ENCODE measurements at places on chromosomes 4 and X.

DNA sequence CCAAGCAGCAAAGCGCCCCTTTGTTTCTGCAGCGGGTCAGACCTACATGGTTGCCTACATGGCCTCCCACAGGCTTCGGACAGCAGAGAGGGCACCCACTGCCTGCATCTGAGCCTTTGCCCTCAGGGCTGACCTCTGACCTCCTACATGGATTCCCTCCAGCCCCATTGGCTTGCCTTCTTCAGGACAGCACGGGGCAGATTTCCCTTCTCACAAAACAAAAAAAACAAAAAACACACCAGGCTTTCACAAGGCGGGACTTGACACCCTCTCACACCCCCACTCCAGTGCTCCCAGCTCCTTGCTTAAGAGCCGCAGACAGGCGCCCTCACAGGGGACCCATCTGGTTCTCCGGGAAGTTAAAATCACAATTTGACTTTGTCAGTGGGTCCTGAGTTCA lies 32.9 kb downstream of the ZFYVE28 start:
- DNase-seq = no peak

DNA sequence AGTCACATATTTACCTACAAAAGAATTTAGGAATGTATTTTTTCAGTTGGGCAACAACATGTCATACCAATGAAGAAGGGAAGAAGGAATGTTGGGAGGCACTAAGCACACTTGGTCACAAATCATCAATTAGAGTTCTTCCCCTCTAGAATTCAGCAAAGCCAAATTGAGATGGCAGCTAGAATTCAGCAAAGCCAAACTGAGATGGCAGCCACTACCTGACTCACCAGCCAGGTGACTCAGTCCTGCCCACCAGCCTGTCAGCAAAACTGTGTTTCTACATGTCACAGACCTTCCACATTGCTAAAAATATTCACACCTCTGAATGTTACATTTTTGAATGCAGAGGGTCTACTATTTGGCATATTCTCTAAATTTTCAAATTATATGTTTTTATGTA lies 63.2 kb upstream of the NOCT start:
- peak; percentile 4 for DNase-seq

GRCh38 chr4:14308229-14308651 lies 680.7 kb upstream of the BOD1L1 start:
- DNase-seq = no peak

DNA sequence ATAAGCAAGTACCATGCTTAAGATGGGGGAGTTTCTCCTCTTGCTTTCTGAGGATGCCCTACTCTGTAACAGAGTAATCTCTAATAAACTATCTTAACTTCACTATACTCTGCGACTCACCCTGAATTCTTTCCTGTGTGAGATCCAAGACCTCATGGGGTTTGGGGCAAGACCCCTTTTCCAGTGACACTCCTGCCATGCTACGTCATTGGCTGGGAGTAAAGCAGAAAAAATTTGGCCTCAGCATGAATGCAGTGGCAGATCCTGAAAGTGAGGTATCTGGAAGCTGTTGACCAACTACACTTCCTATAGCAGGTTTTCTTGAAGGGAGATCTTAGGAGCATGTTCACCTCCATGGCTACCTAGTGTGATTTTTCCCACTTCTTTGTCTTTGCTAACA lies 109.1 kb upstream of the MED14 start:
- DNase-seq = no peak

- no peak for DNase-seq
Observed at GRCh38 chrX:67731061-67731460, 187.2 kb downstream of the AR start.

DNA sequence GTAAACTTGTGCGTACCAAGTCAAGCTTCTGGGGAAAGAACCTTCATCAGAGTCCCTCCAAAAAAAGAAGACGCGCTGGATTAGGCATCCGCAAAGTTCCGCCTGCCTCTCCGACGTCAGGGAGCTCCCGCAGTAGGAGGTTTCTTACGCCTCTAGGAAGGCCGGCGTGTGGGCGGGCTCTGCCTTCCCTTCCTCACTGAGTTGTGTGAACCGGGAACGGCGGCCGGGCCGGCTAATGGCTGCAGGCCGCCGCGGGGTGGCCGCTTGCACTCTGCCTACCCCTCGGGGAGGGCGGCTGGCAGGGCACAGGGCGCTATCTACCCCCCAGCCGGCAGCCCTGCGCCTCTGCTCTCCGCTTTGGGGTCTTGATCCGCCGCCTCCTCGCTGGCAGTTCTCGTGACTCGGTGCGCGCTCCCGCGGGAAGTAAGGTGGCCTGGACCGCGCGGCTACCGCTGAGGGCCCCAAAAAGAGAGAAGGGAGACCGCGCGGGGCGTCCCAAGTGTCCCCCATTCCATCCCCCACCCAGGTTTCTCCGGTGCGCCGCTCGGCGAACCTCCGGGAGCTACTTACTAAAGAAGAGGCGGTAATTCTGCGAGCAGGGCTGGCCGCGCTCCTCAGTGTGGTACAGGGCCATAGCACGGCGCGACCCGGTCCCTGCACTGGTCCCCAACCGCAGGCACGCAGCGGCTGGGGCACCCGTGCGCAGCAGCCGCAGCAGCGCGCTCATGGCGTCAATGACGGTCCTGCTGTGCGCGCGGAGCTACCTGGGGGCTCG lies at the start of gene PPA2:
PPA2 (minus strand) TSS at position 739 of the 775 bp plus-strand sequence; CDS start at position 727, 12 bp downstream.
- peak; percentile 64 for DNase-seq

- DNase-seq = no peak
Observed at GRCh38 chr4:54065282-54066087, 1.1 kb upstream of the CHIC2 start.

- peak; percentile 47 for DNase-seq
Observed at GRCh38 chr4:56656346-56656643, 24.8 kb downstream of the HOPX start.

DNA sequence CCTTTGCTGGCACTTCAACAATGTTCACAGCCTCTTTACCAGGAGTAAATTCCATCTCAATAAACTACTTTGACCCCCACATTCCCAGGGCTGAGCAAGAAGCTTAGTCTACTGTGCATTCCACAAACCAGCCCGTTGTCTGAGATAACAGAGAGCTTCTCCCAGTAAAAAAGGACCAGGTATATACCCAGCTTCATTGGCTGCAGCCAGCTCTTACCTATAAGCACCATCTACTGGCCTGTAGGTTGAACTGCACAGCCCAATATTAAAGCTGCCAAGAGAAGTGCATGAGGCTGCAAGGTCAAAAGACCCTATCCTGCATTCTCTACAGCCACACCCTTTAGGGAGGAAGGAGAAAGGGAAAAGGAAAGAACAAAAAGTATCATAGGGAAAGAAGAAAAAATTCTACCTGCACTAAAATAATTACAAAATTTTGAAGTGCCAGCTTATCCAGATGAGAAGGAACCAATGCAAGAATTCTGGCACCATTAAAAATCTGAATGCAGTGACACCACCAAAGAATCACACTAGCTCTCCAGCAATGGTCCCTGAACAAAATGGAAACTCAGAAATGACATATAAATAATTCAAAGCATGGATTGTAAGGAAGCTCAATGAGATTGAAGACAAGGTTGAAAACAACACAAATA lies 45.7 kb upstream of the INTU start:
- DNase-seq = no peak

GRCh38 chr4:141635736-141636081 lies 674 bp upstream of the IL15 start:
- DNase-seq = no peak

- no peak for DNase-seq
Observed at GRCh38 chr4:162151850-162152249, 11.9 kb downstream of the FSTL5 start.

- no peak for DNase-seq
Observed at GRCh38 chrX:112738347-112739033, 58.8 kb upstream of the LHFPL1 start.

GRCh38 chr4:8195431-8195830 lies 3.7 kb upstream of the SH3TC1 start:
- no peak for DNase-seq

DNA sequence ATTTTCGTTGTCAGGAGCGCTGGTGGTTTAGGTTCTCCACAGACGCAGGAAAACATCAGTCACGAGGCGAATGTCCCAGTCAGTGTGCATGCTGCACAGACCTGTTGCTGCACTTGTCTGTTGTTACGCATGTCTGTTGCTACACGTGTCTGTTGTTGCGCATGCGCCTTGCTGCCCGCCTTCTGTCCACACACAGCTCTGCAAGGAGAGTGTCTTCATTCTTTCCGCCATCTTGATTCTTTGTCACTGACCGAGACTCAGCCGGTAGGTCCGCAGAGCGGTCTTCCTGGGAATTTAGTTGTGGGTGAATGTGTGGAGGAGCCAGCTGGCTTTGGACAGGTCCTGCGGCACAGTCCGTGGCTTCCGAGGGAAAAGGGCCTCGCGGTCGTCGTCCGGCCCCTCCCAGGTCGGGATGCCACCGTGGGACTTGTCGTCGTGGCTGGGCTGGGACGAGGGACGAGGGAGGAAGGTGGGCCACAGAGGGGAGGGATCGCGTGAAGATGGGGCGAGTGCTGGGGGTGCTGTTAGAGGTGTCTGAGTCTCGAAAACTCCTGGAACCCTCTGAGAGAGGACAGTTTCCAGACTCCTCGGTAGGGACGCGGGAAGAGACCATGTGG lies at the start of gene PAGE2B:
PAGE2B (plus strand) TSS at position 180 of the 617 bp plus-strand sequence. CDS start 1,012 bp downstream, outside the sequence.
- DNase-seq = no peak

- no peak for DNase-seq
Observed at GRCh38 chr4:25535278-25535677, 120.4 kb upstream of the SLC34A2 start.

- no peak for DNase-seq
Observed at GRCh38 chr4:139416073-139416673, 37.7 kb upstream of the RAB33B start.

- no peak for DNase-seq
Observed at GRCh38 chr4:147772056-147772455, 40.2 kb downstream of the ARHGAP10 start.

- no peak for DNase-seq
Observed at GRCh38 chrX:105723966-105724735, 98.2 kb upstream of the NRK start.

DNA sequence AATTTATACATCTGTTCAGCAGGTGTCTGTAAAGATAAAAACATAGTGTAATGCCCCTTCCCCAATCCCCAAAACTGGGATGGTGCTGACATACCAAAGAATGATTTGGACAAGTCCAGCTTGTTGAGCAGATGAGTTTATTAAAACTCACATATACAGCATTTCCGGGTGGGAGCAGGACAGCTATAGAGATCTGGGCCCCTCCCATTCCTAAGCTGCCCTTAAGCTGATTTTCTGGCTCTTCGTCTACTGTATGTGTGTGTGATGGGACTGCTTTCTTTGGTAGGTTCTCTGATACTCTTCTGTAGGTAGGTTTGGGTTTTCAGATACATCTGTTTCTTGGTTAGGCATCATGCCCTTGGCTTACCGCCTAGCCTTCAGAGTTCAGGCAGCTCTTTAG lies 703.7 kb upstream of the PCDH10 start:
- no peak for DNase-seq

DNA sequence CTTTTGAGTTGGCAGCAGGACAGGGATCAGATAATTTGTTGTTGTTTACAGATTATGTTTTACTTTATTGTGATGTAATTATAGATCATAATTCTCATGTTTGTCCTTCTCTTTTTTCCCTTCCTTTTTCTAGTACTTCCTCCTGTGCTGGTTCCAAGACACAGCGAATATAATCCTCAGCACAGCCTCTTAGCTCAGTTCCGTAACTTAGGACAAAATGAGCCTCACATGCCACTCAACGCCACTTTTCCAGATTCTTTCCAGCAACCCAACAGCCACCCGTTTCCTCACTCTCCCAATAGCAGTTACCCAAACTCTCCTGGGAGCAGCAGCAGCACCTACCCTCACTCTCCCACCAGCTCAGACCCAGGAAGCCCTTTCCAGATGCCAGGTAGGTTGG lies 58.0 kb downstream of the SMAD1 start:
- no peak for DNase-seq
